ENCODE measurements at places on chromosomes 1 and 21. TPM values are rescaled to one million over a fixed set of nuclear protein-coding genes. Genes with fewer than 3 reads are reported as not detected.

DNA sequence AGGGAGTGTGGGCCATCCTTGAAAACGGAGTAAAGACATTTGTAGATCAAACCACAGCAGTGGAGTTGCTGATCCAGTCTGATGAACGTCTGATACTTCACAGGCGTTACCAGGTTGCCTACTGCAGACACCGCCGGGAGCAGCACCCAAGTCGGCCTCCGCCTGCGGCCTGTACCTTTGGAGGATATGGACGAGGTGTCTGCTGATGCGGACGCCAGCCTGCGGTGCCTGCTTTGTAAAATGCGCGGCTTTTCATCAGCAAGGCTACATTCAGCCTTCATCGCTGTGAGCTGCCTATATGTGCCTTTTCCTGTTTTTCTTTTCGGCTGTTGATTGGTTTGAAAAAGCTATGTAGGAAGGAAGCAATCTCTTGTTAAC is 16.0 kb downstream of the SLX9 start:
- peak; percentile 53 for DNase-seq

- DNase-seq = no peak
Measured at GRCh38 chr1:236389253-236389652, 4.8 kb upstream of the EDARADD start.

DNA sequence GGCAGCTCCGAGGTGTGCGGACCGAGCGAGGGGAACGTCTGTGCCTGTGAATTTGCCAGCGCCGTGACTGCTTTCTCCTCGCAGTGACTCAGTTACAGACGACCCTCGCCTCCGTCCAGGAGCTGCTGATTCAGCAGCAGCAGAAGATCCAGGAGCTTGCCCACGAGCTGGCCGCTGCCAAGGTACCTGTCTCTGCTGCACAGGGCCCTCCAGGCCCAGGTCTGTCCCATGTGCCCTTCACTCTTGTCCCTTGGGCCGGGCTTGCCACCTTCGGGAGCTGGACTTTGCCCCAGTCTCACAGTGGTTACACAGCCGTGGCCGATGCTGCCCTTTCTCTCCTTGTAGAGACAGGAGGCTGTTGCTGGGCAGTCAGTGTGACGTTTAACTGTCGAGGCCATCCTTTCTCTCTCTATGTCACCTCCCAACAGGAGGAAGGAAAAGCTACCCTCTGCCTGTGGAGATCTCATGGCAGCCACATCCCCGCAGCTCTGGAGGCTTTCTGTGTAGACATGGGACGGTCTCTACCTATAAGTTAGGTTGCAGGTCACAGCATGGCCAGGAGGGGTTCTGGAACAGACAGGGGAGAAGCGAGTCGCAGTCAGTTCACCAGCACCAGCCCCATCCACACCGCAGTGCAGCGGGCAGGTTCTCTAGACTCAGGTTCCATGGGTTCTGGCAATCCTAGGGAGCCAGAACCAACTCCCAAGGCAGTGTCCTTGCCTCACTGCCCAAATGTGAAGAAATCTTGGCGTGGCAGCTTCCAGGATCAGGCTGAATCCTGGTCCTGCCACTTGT is 149.7 kb downstream of the PEX14 start:
- DNase-seq = peak; percentile 55

Gene NPL
- 44.5 TPM for total RNA-seq

GRCh38 chr1:45411510-45411899 is 71.3 kb upstream of the MUTYH start:
- DNase-seq = no peak

- DNase-seq = no peak
Measured at GRCh38 chr1:4778056-4778455, 123.6 kb downstream of the AJAP1 start.

- DNase-seq = no peak
Measured at GRCh38 chr1:68454534-68454933, 4.8 kb upstream of the RPE65 start.

- no peak for DNase-seq
Measured at GRCh38 chr1:230575886-230576500, 66.3 kb upstream of the COG2 start.

- DNase-seq = no peak
Measured at GRCh38 chr1:114479134-114479533, 31.9 kb downstream of the TRIM33 start.

Gene STMN1
- total RNA-seq = 42.5 TPM

DNA sequence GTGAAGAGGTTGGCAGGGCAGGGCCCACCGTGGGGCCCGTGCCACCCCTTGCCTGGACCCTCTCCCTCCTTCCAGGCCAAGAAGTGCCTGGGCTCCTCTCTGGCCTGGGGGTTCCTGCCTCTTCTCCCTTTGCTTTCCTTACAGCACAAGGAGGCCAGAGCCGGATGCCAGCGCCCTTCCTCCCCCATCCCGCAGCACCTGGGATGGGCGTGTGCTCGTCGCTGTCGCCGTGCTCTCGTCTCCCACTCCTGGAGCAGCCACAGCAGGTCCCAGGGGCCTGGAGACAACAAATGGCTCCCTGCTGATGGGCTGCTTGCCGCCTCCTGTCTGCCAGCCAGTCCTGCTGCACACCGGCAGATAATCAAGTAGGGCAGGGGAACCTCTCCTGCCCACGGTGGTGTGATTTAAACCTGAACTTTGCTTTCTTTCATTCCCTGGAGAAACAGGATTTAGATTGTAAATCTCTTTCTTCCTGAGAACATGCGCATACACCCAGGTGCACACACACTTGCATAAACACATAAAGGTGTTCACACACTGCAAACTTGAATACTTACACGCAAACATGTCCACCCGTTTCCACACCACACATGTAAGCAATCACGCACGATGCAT is 50.8 kb upstream of the POU3F1 start:
- DNase-seq = no peak

GRCh38 chr21:34524646-34525601 is 12.9 kb upstream of the KCNE1 start:
- no peak for DNase-seq

- peak; percentile 34 for DNase-seq
Measured at GRCh38 chr1:18009055-18009454, 98.5 kb upstream of the IGSF21 start.

- DNase-seq = no peak
Measured at GRCh38 chr1:222521299-222522104, 26.4 kb downstream of the HHIPL2 start.

Gene ZNF281
- total RNA-seq = 19.5 TPM

Gene KRTAP10-8
- not detected for total RNA-seq

DNA sequence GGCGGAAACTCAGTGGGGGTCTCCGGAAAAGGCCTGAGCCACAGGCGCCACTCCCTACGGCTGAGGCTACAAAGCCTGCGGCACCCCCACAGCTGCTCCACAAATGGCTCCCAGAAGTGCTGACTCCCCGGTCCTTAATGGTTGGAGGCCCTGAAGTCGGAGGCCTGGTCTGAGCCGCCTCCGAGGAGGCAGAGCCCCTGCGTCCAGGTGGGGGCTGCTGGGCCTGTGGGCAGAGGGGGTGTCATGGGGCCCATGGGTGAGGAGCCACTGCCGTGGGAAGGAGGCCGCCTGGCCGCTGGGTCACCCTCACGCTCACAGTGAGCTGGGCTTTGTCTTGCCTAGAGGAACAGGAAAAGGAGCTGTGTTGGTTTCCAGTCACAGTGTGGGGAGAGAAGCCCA is 12.4 kb upstream of the COL18A1 start:
- peak; percentile 50 for DNase-seq

Data from upper lobe of right lung (tissue), 1 donor.